ENCODE measurements at places on chromosomes 2 and 18.
A peak's percentile ranks its signal among the peaks of the same experiment; 100 is the strongest.

- DNase-seq: no peak
These were observed 663.7 kb upstream of the LRATD1 start for GRCh38 chr2:13968811-13969210.

DNA sequence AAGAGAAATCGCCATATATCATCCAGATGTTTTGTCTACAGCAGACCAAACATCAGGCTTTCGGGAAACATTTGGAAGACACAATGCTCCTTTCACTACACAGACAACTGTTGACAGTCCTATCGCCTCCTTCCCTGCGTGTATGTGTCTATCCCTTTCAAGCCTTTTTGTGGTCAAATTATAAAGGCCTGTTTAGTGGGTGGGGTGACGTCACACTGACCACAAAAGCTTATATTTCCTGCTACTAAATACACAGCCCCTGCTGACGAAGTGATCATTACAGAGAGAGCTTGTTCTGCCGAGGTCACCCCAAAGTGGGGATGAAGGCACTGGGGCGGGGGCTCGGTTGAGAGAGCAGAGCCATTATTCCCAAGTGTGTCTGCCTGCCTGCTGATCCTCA, 302.7 kb upstream of the TNP1 start:
- peak; percentile 98 for DNase-seq

- DNase-seq: no peak
These were observed 197.1 kb downstream of the SPP2 start for GRCh38 chr2:234247453-234248180.

DNA sequence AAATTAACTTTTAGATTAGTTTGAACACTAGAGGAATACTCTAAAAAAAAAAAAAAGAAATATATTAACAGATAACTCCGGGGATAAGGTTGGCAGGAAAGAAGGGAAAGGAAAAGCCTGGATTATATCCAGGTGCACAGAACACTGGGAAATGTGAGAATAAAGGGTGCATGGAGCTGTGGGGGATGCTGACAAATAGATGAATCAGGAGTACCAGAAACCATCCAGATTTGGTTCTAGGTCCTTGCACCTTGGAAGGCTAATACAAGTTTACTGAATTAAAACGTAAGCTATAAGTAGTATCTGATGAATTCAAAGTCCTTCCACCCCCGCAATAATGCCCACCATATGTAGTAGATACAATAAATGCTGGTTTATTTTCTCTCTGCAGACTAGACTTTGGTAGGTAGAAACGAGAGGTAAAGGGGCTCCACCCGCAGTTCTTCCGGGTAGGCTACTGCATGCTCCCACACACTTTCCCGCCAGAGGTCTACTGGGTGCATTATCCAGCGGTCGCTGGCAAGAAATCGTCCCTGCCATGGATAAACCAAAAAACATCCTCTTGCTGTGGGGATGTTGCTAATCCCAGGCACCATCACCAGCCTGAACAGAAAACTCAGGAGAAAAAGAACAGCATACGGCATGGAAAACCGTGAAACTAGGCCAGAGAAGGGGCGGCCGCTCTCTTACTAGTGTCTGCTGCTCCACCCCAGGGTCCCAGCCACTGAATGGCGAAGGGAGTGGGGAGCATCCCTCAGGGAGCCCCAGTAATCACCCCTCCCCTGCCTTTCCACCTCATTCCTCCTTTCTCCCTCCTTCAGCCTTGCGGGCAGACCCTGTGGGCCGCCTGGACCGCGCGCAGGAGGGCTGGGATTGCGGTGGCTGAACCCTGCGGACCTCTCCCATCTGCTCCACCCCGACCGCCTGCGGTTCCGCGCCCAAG, 1.5 kb downstream of the CNRIP1 start:
- no peak for DNase-seq

GRCh38 chr2:198042189-198042588, 237.8 kb downstream of the PLCL1 start:
- no peak for DNase-seq

Measured in astrocyte (in vitro differentiated cells and primary cell).